Activated CD4-positive, alpha-beta T cell treated with anti-CD3 and anti-CD28 coated beads for 36 hours (primary cell): ENCODE measurements at places on chromosomes 4 and X.
A peak's percentile ranks its signal among the peaks of the same experiment; 100 is the strongest.

- no peak for DNase-seq
Measured at GRCh38 chrX:37817176-37817575, 30.2 kb downstream of the DYNLT3 start.

- no peak for DNase-seq
Measured at GRCh38 chrX:121958886-121959285, 911.5 kb downstream of the GLUD2 start.

DNA sequence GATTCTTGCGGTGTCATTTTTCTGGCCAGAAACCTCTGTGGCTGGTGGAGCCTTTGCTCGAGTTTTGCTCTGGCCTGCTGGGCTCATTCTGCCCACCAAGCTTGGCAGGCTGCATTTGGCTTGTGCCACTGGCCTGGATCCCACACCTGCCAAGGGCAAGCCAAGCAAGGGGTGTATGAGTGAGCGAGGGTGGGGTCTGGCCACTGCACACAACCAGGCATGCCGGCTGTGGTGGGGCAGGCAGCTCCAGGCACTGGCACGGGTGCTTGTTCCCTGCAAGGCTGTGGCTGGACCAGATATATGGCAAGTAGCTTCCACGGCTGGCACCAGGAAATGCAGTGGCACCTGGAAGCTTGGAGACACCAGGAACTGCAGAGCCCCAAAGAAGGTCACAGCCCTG is 68.6 kb upstream of the PPP3CA start:
- DNase-seq: no peak

GRCh38 chr4:90960433-90960832 is 833.2 kb downstream of the CCSER1 start:
- no peak for DNase-seq

GRCh38 chr4:81844717-81845116 is 373.0 kb upstream of the RASGEF1B start:
- peak; percentile 77 for DNase-seq
